ENCODE measurements at places on chromosomes 1 and 21.

DNA sequence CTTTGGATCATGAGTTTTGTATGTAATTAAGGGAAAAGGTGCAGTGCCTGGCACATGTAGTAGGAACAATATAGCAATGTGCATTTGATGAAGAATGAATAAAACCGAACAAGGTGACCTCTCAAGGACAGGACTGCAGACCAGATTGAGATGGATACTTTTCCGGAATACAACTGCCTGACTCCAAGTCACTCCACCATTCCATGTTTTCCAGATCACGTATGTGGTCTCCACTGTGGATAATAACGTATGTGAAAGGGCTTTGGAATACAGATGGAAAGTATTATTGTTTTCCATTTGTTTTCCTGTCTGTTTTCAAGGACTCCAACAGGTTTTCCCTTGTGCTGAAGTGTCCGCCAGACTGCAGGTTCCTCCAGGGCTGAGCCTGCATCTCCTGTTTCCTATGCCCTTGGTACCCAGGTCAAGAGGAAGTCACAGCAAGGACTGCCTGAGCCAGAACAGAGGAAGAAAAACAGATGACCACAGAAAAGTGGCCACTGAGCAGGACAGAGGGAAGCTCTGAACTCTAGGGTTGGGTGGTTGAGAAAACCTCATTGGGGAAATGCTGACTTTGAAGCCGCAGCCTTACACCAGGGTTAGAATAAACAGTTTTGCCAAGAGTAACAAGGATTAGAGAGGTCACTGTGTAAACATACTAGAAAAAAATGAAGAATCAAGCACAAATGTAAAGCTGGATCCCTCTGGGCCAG, 4.0 kb downstream of the CFAP45 start:
- DNase-seq: peak; percentile 68

- DNase-seq: no peak
These were observed 354.9 kb downstream of the BARHL2 start for GRCh38 chr1:90362163-90362562.

DNA sequence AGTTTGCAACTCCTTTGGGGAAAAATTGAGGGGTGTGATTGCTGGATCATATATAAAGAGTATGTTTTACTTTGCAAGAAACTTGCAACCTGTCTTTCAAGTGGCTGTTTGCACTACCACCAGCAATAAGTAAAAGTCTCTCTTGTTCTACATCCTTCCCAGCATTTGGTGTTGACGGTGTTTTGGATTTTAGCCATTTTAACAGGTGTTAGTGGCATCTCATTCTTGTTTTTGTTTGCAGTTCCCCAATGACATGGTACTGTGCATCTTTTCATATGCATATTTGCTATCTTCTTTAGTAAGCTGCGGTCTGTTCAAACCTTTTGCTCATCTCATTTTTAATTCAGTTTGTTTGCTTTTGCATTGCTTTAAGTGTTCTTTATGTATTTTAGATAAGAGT, 535.5 kb downstream of the LRRIQ3 start:
- DNase-seq: no peak

- no peak for DNase-seq
These were observed 543.0 kb upstream of the B3GALT2 start for GRCh38 chr1:193729429-193729828.

GRCh38 chr1:32239337-32239736, 7.7 kb upstream of the FAM167B start:
- no peak for DNase-seq

Data from inflammatory macrophage (primary cell).